ENCODE measurements at places on chromosomes 5 and 9.

- no peak for DNase-seq
Observed at GRCh38 chr5:112799661-112800060, 61.4 kb upstream of the SRP19 start.

- no peak for DNase-seq
Observed at GRCh38 chr5:56055859-56056258, 61.1 kb upstream of the IL6ST start.

DNA sequence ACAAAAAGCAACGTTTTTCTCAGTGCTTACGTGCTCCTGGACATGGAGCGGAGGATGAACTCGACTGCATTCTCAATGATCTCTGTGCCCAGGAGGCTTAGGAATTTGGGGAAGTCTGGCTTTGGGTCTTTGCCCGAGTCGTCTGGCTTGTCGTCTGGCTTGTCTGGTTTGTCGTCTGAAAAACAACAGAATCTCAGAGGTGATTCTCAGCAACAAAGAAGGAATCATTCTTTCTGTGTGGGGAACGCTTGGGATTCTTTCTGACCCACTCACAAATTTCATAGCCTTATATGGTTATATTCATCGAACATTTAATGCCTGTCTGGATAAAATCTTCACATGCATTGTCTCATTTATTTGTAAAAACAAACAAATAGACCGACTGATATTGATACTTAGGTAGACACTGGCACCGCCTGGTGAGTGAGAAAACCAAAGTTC lies 4.7 kb downstream of the C5orf46 start:
- no peak for DNase-seq

- no peak for DNase-seq
Observed at GRCh38 chr5:148708854-148709253, 54.5 kb upstream of the HTR4 start.

- DNase-seq = no peak
Observed at GRCh38 chr5:178392931-178393394, 160.4 kb upstream of the PHYKPL start.

GRCh38 chr9:129081388-129081904 lies 535 bp downstream of the DOLPP1 start:
- DNase-seq = no peak

- no peak for DNase-seq
Observed at GRCh38 chr5:31492869-31493268, 39.0 kb downstream of the DROSHA start.

GRCh38 chr5:167348980-167349379 lies 942.5 kb upstream of the WWC1 start:
- DNase-seq = no peak

GRCh38 chr9:91420501-91421127 lies 3.0 kb downstream of the NFIL3 start:
- DNase-seq = no peak

- no peak for DNase-seq
Observed at GRCh38 chr5:173638126-173639040, 21.9 kb upstream of the BOD1 start.

DNA sequence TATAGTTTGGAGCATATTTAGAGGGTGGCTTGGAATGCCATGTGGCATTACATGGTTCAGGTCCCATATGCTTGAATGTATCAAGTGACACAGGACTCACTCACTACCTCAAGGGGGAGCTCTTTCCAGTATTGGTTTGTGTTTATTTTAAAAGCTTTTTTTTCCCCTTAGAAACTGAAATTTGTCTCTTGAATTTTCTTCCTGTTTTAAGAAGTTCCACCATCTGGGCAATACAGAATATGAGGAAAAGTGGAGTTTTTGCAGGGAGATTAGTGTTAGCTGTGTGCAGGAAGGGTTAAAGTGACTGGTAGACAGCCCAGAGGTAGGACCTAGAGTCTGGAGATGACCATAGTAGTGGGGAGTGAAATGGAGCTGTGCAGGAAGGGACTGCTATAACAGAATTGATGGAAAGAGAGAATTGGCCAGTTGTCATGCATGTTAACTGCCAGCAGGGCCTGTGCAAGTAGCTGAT lies 36.6 kb downstream of the CTNNA1 start:
- DNase-seq = peak; percentile 30

GRCh38 chr5:66324357-66324756 lies 180.3 kb downstream of the SREK1 start:
- DNase-seq = no peak

DNA sequence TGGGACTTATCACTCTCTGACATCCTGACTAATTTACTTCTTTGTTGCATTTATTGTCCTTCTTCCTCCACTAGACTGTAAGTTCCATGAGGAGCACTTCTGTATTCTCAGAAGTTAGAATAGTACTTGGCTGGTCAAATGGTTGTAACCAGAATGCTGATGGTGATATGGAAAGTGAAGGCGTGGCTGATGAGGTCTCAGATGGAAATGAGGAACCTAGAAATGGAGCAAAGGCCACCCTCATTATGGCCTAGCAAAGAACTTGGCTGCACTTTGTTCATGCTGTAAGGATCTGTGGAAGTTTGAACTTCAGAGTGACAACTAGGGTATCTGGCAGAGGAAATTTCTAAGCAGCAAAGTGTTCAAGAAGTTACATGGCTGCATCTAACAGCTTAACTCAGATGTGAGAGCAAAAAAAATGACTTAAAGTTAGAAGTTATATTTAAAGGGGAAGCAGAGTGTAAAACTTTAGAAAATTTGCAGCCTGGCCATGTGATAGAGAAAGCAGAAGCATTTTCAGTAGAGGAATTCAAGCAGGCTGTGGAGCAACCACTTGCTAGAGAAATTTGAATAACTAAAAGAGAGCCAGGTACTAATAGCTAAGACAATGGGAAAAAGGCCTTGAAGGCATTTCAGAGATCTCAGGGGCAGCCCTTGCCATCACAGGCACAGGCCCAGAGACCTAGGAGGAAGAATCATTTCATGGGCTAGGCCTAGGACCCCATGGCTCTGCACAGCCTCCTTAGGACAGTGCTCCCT lies 14.9 kb upstream of the SLC22A5 start:
- DNase-seq = no peak

GRCh38 chr5:177610770-177611445 lies 11.0 kb downstream of the B4GALT7 start:
- no peak for DNase-seq

DNA sequence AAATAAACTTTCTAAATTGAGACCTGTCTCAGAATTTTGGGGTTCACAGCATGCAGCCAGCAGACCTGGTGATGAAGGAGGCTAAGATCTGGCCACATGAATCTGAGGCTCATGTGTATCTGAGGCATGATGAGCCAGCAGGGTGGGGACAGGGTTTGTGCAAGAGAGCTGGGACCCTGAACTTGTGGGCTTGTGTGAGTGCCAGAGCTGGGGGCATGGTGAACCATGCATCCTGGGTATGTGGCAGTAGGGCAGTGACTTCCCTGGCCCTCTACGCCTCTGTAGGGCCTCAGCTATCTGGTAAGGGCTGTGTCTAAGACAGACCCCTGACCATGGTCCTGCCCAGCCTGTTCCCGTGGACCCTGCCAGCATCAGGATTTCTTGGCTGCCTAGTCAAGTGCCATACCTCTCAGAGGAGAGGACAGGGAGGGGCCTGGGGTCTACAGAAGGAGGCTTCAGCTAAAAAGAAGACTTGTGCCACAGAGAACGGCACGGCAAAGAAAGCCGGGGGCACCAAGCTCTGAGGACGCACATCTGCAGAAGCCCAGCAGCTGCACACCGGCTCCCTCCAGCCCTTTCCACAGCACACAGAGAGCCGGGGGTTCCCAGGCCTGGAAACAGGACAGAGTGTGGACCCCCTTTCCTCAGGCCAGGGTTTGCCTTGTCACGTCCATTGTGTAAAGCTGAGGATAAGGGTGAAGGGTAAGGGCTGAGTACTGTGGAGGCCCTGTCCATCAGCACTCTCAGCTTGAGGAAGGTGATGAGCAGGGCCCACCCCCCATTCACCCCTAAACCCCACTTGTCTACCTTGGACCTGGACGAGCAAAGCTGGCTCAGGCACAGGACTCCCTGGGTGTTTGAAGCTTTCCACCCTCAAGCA lies 130.1 kb downstream of the MRPL36 start:
- no peak for DNase-seq

GRCh38 chr5:180974612-180975315 lies 13.9 kb upstream of the BTNL3 start:
- no peak for DNase-seq

GRCh38 chr5:9201761-9202160 lies 344.1 kb downstream of the SEMA5A start:
- DNase-seq = no peak

- DNase-seq = no peak
Observed at GRCh38 chr9:127300886-127301447, 36.4 kb downstream of the GARNL3 start.

DNA sequence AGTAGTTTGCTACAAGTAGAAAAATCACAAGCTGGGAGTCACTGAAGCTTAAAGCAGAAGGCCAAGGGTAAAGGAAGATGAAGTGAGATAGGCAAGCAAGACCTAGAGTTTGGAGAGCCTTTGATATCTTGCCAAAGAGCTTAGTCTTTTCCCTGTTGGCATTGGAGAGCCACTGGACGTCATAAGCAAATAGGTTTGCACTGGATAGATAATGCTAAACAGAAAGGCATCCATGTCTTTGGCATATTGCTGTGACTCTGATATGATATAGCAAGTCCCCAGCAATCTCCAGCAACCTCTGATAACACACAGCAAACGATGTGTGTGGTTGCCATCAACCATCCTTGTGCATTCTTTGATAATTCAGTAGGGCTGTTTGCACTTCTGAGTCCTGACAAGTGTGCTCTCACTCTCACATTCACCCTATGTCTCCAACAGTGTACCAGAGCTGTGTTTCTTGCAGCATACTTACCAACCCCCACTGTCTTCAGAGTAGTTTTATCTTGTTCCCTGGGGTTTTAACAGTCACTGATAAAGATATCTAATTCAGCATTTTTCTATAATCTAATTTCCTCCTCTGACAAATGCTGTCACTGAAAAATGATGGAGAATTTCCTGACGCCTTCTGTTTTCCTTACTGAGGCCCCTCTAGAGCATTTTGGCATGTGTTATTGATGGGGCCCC lies 16.9 kb upstream of the FREM1 start:
- DNase-seq = no peak

DNA sequence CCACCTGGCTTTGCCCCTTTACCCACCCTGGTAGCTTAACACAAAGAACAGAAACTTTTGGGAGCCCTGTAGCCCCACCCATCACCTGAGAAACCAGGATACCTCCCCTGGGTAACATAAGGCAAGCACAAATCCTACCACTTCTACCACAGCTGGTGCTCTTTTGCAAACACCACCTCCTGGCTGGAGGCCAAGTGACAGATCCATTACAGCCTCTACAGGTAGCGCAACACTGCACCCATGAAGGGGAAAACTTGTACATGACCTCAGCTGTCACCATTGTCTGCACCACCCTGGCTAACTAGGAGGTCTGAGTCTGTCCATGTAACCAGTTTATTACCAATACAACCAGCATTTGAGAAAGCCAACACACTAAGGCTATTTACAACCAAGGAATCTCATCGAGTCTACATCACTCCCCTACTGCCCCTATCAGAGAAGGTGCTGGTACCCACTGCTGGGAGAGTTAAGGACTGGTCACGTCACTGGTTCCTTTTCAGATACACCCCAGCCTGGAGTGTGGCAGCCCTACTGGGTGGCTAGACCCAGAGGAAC lies 128.6 kb downstream of the PJA2 start:
- DNase-seq = no peak

DNA sequence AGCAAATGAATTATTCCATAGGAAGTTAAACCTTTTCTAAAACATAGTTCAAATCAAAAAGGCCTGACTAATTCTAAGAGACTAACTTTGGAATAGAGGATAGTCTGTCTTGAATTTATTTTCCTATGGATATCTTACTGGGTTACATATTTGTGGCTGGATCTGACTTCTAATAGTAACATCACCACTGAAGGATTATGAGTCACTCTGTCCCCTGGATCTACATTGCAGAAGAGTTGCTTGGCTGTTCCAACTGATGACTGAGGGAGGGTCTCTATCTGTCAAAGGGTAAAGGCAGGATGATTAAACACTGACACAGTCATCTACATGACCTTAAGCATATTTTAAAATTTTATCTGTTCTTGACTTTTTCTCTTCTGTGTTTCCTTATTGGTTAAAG lies 119.6 kb upstream of the FST start:
- no peak for DNase-seq

DNA sequence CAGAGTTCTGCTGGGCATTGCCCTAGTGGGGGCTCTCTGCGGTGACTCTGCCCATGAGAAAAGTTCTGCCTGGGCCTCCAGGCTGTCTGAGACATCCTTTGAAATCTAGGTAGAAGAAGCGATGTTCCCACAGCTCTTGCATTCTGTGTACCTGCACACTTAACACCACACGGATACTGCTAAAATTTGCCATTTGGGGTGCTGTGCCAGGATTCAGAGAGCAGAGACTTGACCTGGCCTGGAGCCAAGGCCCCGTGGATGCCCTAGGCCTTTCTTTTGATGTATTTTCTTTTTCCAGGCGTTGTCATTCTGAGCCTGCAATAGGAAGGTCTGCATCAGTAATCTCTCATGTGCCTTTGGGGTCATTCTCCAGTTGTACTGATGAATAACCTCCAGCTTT lies 89.3 kb upstream of the IL12B start:
- DNase-seq = no peak

DNA sequence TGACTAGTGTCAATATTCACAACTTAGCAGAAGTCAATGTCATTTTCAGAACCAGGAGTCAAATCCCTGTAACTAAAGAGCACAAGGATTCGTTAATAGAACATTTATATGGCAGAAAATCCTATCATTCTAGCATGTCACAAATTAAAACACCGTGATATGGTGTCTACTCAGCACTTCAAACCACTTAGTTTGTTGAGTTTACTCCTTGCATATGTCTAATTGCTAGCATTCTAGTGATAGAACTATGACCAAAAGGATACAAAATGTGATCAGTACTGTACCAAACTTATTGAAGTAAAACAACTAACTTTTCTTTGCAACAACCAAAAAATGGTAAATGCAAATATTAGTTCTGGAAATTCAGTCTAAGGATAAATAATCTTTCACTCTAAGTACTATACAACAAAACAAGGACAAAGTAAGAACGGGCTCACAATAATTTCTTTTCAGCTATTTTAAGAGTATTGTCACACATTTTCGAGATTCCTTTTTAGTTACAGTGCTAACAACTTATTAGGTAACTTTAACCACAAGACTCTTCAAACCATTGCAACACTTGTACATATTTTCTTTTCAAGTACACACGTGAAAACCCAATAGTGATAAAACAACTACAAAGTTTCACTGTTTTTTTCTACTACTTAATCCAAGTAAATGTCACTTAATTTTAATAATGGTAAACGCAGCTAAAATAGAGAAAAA lies 845.2 kb upstream of the CDH10 start:
- DNase-seq = no peak

DNA sequence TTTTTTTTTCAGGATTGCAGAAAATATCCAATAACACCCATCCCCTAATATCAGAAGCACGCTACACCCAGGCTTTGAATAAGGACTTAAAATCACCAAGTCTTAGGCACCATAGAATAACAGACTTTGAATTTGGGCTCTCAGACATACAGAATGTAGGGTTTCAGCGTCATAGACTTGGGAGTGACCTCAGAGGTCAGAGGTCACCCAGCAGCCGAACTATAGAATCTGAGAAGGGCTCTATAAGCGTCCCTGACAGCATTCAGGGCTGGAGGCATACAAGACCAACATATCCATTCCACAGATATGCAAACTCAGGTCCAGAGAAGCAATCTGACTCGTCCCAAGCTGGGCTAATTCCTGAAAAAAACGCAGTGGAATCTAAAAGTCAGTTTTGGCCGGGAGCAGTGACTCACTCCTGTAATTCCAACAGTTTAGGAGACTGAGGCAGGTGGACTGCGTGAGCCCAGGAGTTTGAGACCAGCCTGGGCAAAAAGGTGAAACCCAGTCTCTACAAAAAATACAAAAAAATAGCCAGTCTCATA lies 34.7 kb downstream of the SLC6A7 start:
- no peak for DNase-seq

- no peak for DNase-seq
Observed at GRCh38 chr5:142281008-142281367, 43.8 kb downstream of the SPRY4 start.

All from T-helper 1 cell (primary cell).